ENCODE measurements at places on chromosomes 3 and 15. TPM values are rescaled to one million over a fixed set of nuclear protein-coding genes. Genes with fewer than 3 reads are reported as not detected.

MOBP gene
- 0.23 TPM for total RNA-seq

FAM174B gene
- 51.1 TPM for total RNA-seq

LMCD1 gene
- 23.9 TPM for total RNA-seq

GOLGA6L4 gene
- 3.4 TPM for total RNA-seq

TMIE gene
- not detected for total RNA-seq

DHFR2 gene
- total RNA-seq: 2.5 TPM

SCN11A gene
- 0.23 TPM for total RNA-seq

PRICKLE2 gene
- total RNA-seq: 3.1 TPM

ETV5 gene
- total RNA-seq: 25.9 TPM

SMAD6 gene
- 4.7 TPM for total RNA-seq

IGF2BP2 gene
- total RNA-seq: 71.5 TPM

All from glomerular endothelial cell (primary cell).